Iris pigment epithelial cell (primary cell): ENCODE measurements at places on chromosomes 11 and 22.
A peak's percentile ranks its signal among the peaks of the same experiment; 100 is the strongest.

DNA sequence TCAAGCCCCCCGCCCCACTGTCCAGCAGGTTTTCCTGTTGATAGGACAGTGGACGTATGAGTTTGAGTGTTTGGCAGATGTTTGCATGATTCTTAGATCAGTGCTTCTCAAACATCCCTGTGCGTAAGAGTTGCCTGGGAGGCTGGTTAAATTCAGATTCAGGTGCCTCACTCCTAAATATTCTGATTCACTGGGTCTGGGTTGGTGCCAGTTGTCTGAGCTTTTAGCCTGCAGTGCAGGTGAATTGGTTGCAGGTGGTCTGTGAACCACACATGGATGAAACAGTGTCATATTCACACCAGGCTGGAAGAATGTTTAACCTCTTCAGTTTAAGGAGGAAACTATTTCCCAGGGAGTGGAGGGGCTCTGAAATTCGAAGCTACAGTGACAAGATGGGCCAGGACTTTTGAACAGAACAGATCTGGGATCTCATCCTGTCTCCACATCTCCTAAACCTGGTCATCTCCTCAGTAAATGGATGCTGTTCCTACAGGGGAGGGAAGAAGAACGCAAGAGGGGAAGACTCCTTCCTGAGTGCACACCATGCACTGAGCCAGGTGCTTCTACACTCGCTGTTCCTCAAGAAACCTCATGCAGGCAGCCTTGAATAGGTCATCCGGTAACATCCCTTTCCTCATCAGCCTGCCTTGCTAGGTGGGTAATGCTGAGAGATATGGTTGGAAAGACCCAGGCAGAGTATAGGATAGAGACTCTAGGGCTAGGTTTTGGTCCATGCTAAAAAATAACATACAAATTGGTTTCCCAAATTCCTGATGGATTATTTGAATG is 47.8 kb downstream of the TEAD1 start:
- DNase-seq = no peak

GRCh38 chr22:23718371-23719165 is 27.8 kb downstream of the RGL4 start:
- DNase-seq = no peak

- DNase-seq = no peak
These were observed 1.8 kb downstream of the TNRC6B start for GRCh38 chr22:40179526-40179925.

DNA sequence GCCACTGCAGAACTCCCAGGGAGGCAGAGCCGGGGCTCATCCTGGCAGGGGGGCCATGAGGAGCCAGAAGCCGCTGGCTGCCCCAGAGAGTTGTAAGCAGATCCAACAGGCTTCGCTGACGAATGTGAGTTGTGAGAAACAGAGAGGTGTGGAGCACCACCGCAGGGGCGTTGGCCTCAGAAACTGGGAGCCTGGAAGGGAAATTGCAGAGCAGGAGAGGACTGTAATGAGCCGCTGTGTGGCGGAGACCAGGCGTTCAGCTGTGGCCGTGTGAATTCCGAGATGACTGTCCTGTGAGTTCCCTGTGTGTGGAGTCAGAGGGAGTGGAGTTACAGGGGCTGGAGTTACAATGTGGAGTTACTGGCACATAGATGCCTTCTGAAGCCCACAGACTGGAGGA is 27.7 kb upstream of the ETS1 start:
- no peak for DNase-seq

GRCh38 chr11:394034-394857 is at the start of gene PKP3:
Gene PKP3, plus strand, starts transcription at chr11:394209. Its CDS starts 84 bp downstream, at chr11:394293.
- peak; percentile 69 for DNase-seq

GRCh38 chr11:19673924-19674729 is 38.5 kb upstream of the NAV2 start:
- no peak for DNase-seq

DNA sequence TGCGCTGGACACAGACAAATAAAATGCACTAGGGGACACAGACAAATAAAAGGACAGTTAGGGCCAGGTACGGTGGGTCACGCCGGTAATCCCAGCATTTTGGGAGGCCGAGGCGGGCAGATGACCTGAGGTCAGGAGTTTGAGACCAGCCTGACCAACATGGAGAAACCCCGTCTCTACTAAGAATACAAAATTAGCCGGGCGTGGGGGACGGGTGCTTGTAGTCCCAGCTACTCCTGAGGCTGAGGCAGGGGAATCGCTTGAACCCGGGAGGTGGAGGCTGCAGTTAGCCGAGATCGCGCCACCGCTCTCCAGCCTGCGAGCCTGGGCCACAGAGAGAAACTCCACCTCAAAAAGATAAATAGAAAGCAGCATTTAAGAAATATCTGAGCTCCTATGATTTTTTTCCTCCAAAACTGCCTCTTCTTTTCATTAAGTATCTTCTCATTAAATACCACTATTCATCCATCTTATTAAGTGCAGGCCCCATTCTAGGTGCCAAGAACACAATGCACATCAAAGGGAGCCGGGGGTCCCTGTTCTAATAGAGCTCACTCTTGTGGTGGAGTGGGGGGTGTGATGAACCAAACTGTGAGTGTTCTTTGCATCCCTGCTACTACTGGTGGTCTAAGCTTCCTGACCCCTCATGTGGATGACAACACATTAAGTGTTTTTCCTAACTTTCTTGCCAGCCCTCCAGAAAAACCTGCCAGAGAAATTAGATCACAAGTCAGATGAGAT is 766 bp upstream of the ZNHIT2 start:
- DNase-seq = no peak

GRCh38 chr11:123581651-123582399 is 72.6 kb downstream of the SCN3B start:
- no peak for DNase-seq

- DNase-seq = no peak
These were observed 39.9 kb upstream of the NAV2 start for GRCh38 chr11:19672586-19673206.

GRCh38 chr11:30902929-30903328 is 316.8 kb upstream of the MPPED2 start:
- no peak for DNase-seq

GRCh38 chr11:122042981-122043380 is 73.0 kb downstream of the BLID start:
- DNase-seq = peak; percentile 37

DNA sequence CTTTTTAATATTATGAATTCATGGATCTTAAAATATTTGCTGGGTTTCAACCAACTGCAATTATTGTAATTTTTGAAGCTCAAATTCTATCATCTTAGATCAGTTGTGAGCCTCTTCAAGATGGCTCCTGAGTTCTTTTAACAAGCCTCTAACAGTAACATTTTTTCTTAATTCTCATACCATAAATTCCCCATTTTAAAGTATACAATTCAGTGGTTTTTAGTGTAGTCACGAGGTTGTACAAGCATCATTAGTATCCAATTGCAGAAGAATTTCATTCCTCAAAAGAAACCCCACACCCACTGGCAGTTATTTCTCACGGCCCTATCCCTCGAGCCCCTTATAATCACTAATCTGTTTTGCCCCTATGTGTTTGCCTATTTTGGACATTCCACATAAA is 270.8 kb downstream of the SBF2 start:
- DNase-seq = peak; percentile 39

DNA sequence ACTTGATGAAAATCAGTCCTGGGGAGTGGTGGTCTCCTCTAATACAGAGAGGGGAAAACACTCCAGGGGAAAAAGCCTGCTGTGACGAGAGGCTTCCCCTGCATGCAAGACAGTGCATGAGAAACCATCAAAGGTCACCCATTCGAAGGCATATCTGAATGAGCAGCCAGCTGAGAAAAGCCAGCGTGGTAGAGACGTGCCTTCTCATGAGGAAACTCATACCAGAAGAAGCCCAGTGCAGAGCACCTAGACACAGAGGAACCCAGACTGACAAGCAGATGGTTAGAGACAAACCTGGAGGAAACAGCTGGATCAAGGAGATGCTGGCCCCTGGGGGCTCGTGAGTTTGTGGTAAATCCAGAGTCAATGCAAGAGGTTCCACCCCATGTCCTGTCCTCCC is 534.8 kb downstream of the BRD1 start:
- DNase-seq = no peak

DNA sequence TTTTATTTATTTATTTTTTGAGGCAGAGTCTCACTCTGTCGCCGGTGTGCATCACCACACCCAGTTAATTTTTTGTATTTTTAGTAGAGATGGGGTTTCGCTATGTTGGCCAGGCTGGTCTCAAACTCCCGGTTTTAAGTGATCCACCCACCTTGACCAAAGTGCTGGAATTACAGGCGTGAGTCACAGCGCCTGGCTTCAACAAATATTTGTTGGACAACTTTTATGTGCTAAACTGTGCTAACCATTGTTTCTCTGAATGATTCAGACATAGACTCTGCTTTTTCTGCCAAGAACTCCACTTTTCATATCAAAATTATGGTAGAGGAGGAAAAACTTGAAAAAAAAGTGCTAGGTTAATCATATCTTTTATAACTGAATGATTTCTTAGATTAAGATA is 36.3 kb downstream of the MMP7 start:
- DNase-seq = peak; percentile 42

DNA sequence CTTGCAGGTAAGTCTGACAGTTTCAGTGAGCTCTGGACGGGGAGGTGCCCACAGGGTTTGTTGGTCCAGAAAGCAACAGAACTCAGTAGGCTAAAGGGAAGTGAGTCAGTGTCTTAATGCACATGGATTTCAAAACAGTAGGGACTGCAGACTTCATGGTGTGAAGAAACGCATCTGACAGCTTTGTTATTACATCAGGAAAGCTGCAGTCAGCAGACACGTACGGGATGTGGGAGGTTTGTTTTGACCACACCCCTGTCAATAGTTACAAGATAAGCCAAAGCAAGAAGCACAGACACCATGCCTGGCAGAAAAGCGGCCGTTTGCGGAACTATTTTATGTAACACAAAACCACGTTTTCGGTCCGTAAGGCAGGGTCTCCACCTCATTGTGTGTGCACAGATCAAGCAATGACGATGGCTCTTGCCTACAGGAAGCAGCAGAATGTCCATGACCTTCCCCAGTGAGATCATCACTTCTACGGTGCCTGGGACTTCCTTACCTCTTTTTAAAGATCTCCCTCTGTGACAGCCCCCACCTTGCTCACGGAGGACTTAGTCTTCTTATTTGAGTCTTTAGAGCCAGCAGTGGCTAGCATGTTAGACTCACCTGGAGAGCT is 58.2 kb upstream of the FTH1 start:
- DNase-seq = peak; percentile 99

DNA sequence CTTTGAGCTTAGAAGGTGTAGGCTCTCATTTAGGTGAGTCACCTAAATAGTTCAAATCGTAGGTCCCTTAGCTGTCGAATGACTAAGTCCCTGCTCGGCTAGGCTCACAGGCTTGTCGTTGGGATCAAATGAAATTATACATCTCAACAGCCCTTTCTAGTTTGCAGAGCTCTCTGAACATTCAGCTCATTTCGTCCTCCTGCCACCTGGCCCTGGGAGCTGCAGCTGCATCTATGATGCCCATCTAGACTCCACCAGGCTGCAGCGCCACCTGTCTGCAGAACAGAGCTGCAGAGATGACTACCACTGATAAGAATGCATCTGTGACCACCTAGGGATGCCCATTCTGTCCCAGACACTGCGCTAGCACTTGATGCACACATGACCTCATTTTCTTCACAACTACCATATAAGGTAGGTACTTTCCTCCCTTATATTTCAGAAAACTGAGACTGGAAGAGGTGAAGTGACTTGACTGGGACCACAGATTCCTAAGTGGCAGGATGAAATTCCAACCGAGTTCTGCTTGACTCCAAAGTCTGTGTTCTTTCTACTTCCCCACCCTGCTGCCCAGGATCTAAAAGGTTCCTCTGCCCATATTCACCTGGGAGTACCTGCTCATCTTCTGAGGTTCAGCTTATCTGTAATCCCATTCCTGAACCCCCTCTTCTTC is 141.1 kb upstream of the NARS2 start:
- DNase-seq = peak; percentile 66

DNA sequence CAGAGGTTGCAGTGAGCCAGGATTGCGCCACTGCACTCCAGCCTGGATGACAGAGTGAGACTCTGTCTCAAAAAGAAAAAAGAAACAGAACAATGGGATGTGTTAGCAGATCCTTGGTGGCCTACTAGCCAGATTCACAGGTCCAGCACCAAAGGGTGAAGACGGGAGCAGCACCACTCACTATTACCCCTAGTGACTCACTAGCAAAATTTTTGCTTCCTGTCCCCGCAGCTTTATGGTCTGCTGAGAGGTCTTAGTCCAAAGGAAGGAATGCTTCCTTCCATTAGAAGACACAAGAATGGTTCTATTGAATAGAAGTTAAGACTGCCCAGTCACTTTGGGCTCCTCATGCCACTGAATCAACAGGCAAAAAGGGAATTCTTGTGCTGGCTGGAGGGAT is 35.9 kb upstream of the NUP50 start:
- DNase-seq = peak; percentile 32

DNA sequence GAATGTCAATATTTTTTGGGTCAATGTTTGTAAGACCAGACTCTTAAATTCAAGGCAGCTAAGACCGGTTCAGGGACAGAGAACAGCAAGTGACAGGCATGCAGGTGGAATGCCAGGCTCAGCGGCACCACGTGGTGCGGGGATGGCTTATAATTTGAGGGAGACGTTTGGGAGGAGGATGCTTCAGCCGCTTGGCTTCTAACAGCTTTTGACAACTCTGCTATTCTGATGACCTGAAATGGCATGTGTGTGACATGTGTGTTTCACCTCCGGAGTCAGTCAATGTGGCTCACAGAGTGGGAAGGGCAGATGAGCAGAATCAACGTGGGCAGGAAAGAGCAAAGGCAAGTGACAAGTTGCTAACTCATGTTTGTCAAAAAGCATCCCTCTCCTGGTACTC is 228.3 kb downstream of the KIRREL3 start:
- DNase-seq = no peak

DNA sequence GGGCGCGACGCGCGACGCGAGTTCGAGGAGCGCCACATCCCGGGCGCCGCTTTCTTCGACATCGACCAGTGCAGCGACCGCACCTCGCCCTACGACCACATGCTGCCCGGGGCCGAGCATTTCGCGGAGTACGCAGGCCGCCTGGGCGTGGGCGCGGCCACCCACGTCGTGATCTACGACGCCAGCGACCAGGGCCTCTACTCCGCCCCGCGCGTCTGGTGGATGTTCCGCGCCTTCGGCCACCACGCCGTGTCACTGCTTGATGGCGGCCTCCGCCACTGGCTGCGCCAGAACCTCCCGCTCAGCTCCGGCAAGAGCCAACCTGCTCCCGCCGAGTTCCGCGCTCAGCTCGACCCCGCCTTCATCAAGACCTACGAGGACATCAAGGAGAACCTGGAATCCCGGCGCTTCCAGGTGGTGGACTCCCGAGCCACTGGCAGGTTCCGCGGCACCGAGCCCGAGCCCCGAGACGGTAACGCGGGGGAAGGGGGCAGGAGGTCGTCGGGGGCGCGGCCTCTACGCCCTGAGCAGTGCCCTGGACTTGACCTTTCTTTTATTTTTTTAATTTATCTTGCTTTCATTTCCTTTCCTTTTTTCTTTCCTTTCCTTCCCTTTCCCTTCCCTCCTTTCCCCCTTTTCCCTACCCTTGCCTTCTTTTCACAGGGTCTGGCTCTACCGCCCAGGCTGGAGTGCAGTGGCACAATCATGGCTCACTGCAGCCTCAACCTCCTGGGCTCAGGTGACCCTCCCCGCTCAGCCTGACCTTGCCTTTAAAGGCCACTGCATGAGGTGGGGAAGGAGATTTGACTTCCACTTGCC is 5.0 kb downstream of the MPST start:
- DNase-seq = no peak
